ENCODE measurements at places on chromosomes 1 and 21.

DNA sequence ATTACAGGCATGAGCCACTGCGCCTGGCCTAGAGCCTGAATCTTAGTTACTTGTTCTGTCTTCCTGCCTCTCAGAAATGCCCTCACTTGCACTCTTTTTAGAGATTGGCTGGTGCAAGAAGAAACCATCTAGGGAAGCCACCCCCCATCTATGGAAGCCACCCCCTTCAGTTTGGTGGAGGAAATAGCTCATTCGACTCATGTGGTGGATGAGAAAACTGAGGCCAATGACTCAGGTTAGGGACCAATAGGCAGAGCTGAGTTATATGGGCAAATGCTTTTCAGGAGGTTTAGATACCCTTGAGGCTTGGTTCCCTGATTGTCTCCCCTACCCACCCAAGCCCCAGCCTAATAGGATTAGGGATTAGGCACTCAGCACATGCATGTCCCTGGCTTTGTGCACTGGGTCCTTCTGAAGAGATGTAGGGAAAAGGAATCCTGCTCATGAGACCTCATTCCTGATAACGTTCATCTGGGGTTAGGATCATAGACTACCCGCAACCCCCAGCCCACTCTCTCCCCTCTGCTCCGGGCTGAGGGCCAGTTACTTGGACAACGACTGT, 77.1 kb downstream of the PAX7 start:
- no peak for DNase-seq

DNA sequence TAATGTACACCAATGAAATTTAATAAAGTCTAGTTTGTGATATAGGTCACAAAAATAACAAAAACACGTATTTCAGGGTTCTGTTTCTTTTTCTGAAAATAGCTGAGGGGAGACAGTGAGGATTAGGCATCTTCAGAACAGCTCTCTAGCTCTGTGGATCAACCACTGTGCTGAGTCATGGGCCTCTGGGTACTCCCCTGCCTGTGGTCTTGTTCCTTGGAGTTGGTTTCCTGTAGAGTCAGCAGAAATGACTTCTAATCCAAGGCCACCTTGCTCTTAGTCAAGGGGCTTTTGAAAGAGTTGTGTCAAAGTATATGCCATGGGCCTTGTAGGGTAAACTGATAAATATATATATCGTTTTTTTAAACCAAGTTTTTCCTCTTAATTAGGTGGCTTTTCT, 141.8 kb upstream of the ZRANB2 start:
- DNase-seq, result no peak

DNA sequence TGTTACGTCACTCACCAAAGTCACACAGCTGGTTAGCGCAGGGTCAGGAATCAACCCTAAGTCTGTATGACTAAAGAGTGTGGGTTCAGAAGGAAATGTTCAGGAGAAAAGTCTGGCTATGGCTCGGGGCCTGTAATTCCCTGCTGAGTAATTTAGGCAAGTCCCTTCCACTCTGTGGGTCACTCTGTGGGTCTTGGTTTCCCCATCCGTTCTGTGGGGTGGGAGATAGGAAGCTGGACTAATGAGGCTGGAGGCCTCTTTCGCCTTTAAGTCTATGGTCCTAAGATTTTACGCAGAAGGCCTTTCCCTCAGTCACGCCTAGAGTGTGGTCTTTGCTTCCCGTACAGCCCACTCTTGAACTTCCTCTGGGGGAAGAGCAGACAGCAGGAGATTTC, 14.3 kb upstream of the MED18 start:
- no peak for DNase-seq

DNA sequence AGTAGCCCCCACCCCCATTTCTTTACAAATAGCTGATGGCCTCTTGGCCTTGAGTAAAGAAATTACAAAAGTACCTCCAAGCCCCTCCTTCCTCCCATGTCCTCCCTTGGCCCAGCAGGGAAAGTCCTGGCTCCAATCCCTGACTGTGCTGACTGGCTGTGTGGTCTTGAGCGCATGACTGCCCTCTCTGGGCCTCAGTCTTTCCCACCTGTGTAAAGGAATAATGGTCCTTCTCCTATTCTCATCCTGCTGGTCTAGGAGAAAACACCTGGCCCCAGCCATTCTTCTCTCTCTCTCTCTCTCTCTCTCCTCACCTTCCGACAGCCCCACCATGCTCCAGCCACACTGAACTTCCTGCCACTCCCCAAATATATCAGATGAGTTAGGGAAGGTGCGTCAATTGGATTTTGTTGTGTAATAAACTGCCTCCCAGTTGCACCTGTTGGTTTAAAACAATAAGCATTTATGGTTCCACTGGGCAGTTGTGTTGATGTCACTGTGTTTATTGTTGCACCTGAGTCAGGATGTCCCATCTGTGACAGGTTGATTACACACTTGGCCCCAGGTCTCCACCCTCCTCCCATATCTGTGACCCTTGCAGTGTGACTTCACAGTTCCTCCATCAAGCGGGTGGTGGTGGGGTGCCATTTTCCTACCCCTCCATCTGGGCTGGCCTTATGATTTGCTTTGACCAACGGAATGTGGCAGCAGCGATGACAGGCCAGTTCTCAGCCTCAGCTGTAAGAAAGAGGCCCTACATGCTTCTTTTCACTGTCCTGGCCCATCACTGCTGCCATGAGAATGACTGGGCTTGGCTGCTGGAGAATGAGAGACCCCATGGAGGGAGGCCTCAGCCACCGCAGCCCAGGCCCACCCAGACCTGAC, 22.3 kb upstream of the LRP8 start:
- DNase-seq, result peak; percentile 19

- peak; percentile 41 for DNase-seq
These were observed 146.0 kb downstream of the RERE start for GRCh38 chr1:8671306-8671917.

DNA sequence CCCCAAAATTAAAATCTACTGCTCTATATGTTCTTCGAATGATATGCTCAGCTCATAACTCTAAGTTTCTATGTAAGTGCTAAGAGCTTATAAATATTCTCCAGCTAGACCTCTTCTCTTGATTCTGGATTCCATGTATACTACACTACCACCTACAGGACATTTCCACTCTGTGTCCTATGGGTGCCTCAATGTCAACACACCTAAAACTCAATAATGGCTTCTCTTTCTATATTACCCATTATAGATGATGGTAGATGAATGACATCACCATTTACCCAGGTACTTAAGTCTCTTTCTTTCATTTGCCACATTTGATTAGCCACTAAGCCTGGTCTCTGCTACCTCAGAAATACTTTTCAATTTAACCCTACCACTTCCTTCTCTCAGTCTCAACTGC, 41.3 kb downstream of the TBX19 start:
- DNase-seq, result no peak

DNA sequence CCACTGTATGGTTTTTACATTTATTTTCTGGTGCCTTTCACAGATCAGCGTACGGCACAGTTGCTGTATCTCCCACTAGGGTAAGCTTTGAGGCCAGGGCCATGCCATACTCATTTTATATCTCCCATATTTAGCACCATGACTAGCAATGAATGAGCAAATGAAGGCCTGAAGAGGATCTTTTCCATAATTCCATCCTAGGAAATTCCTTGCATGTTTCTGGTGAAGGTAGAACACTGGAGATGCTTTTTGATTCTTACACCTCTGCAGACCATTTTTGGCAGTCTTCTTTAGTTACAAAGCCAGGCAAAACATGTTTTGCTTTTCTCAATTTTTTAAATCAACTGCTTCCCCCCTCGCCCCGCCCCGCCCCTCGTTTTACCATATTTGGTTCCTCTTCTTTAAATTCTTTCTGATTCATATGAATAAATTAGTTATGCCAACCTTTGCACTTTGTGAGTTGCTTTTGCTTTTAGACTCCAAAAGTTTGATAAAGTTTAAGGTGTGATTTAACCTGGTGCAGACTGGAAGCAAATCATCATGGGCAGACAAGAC, 78.9 kb upstream of the AK4 start:
- DNase-seq, result peak; percentile 34

- DNase-seq, result no peak
These were observed 82.9 kb upstream of the COL24A1 start for GRCh38 chr1:86239490-86239889.

- no peak for DNase-seq
These were observed 161.2 kb downstream of the HMCN1 start for GRCh38 chr1:185895208-185895900.

- no peak for DNase-seq
These were observed 14.5 kb downstream of the GNB1 start for GRCh38 chr1:1876335-1876930.

- no peak for DNase-seq
These were observed 190.0 kb upstream of the EDN2 start for GRCh38 chr1:41674522-41674921.

DNA sequence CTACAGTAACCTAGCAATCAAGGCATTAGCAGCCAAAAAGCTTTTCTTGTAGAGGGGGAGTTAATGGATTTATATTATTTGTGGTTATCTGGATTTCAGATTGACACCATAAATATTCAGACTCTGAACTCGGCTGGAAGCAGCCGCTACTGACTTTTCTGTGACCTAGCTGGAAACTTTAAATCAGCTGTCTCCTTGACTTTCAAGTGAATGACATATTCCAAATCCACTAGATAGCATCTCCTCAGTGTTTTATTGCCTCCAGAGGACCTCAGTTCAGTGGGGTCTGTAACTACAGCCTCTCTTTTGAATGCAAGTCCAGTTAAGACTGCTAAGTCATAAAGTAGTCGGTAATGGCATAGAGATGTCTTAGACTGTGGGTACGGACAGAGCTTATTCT, 448.5 kb downstream of the NUF2 start:
- no peak for DNase-seq

- DNase-seq, result no peak
These were observed 21.8 kb downstream of the ACTA1 start for GRCh38 chr1:229412056-229412455.

GRCh38 chr1:205772607-205773032, 2.7 kb downstream of the RAB29 start:
- no peak for DNase-seq

- no peak for DNase-seq
These were observed 165.4 kb upstream of the HMGB4 start for GRCh38 chr1:33698361-33699035.

DNA sequence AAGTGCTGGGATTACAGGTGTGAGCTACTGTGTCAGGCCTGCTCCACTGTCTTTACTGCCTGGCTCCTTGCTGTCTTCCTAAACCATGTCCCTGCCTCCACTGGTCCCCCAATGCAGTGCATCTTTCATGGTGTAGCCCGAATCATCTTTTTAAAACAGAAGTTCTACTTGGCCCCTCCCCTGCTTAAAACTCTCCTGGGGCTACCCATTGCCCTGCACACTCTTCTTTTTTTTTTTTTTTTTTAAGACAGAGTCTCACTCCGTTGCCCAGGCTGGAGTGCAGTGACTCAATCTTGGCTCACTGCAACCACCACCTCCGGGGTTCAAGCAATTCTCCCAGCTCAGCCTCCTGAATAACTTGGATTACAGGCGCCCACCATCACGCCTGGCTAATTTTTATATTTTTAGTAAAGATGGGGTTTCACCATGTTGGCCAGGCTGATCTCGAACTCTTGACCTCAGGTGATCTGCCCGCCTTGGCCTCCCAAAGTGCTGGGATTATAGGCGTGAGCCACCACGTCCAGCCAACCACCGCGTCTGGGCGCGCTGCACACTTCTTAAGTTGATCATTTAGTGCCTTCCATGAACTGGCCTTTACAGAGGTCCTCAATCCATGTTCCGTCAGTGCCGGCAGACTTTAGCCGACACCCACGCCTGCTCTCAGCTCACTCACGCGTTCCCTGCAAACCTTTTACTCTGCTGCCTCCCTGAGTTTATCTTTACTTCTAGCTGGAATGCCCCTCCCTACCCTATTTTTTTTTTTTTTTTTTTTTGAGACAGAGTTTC, 2.4 kb downstream of the FCN3 start:
- DNase-seq, result no peak

DNA sequence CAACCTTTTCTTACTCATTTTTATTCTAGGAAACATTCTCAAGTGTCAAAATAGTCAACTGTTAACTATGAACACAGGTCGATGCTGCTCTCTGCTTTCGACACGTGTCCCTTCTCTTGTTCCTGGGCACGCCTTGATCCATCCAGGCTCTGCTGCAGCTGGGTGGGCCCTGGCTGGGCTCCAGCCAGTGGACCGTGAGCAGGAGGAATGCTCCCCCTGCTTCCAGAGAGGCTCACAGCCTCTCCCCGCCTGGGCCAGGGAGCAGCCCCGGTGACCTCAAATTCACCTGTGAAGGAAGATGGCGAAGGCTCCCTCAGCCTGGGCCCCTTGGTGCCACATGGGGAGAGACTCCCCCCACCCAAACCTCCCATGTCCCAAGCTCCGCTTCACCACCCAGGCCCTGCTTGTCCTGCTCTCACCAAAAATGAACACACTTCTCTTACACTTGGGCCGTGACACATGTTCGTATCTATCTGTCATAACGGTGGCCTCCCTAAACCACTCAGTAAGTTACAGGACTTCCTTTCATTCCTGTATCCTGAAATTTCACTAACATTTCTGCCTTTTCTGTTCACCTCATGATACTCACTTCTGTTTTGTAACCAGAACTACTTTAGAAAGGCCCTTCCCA, 24.6 kb upstream of the ADARB1 start:
- no peak for DNase-seq

GRCh38 chr21:34670220-34670961, 1.6 kb downstream of the CLIC6 start:
- DNase-seq, result no peak

- no peak for DNase-seq
These were observed 86.9 kb upstream of the KCNE2 start for GRCh38 chr21:34276711-34277425.

- DNase-seq, result no peak
These were observed 3.0 kb upstream of the TNFRSF4 start for GRCh38 chr1:1216770-1217620.

DNA sequence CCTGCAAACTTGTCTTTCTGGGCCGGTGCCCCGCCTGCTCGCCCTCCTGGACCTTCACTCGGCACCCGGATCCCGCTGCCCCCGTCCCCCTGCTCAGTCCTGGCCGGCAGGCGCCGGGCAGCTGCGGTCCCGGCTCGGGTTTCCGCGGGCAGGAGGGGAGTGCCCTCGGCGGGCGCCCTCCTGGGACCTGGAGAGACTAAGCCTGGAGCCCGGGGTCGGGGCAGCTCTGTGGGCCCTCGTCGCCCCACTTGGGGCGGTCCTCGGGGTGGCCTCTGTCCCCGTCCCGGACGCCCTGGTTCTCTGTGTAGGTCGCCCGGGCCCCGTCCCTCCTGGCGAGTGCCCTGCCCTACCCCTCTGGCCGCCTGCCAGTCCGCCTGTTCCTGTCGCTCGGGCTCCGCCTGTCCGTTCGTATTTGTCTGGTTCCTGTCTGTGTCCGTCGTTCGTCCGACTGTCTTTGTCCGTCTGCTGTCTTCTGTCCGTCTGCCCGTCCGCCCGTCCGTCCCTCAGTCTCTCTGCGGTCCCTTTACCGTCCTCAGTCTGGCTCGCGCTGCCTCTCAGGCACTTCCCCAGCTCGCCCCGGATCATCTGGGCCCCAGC, 490 bp downstream of the SERINC2 start:
- DNase-seq, result no peak

GRCh38 chr1:55402142-55402541, 187.0 kb upstream of the USP24 start:
- DNase-seq, result no peak

DNA sequence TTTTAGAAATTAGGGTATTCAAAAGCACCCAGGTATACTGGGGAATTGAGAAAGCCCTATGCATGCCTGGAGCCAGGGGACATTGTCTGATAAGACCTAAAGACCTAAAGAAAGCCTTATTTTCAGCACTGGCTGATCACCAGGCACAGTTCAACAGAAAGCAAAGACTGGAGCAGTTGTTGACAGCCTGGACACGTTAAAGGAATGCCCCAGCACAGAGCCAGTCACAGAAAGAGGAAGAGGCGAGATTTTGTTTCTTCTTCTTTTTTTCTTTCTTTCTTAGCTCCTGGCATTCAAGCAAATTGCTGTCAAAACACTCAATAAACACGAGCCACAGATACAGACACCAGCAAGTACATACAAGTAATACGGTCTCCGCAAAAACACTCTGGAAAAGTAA, 40.4 kb downstream of the RNF187 start:
- no peak for DNase-seq

- DNase-seq, result peak; percentile 42
These were observed 731 bp downstream of the TRIM11 start for GRCh38 chr1:228405979-228406228.
